ENCODE measurements at places on chromosomes 7 and 10.

DNA sequence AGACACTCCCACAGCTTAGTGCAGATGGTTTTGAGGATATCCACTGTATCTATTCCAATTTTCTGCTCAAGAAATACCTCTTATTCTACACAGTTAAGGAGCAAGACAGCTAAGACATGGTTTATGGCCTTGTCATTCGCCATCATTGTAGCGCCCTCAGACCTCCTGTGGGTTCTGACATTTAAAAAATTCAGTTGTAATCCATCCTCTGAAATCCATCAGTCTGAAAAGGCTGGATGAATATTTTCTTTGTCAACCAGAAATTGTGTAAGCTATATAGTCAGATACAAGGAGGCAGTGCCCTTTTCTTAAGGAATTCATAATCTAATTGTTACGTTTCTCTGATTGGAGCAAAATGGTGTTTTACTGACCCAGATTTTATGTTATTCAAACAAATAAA lies 353.6 kb downstream of the GALNT17 start:
- no peak for ATAC-seq

GRCh38 chr7:24216576-24217125 lies 67.3 kb upstream of the NPY start:
- no peak for ATAC-seq

DNA sequence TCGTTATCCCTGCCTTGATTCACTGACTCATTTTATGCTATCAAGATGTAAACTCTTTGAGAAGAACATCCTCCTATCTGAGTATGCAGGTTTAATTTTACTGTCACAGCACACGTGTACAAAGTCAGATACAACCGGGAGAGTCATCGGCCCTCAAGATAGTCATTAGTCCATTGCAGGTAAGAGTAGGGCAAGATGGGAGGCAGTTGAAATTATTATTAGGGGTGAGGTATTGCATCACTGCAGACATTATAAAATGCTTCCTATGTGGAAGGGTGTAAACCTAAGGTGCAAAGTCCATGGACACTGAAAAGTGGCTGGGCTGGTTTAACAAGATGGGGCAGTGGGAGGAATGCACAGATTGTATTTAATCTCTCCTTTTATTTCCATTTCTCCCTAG lies 113.7 kb downstream of the ARL4A start:
- ATAC-seq, result no peak

- ATAC-seq, result no peak
These were observed 701.4 kb upstream of the COBL start for GRCh38 chr7:52017802-52018679.

DNA sequence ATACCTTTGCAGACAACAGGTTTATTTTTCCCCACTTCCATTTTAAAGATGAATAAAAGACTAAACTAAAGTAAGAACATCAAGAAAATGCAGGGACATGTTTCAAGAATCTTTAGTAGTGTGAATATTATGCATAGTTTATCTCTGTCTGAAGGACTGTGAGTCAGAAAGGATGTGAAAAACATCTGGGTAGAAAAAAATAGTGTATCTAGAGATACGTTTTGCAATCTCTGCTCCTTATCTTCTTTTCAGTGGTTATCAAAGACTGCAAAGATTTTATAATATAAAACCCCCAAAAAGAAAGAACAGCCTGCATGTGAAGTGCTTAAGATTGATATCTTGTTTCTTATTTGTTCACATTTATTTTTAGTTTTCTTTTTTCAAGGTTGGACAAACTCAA lies 101.9 kb upstream of the ARHGAP21 start:
- no peak for ATAC-seq

DNA sequence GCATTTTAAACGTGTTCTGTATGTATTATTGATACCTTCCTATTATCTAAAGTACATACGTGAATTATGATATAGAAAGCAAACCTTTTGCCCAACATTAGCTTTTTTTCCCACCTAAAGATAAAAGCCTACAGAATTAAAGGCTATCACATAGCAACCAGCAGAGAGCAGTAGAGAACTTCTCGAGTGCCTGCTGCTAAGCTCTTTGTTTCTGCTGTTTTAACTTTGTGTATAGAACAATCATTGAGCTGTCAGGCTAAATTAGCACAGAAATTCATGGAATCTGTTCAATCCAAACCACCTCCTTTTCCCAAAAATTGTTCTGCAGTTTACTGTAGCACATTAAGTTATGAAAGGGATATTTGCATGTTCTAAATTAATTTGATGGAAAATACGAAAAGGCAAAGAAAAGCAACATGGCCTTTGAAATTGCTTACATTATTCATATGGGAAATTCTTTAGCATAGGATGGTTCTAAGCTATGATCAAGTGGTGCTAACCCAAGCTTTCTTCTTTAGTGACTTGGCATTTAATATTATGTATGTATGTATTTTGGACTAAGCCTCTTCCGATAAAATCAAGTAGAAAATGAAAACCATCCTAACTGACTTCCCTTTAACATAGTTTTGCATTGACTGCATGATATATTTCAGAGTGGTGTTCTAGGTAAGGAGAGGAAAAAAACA lies 1288.5 kb downstream of the GATA3 start:
- no peak for ATAC-seq

DNA sequence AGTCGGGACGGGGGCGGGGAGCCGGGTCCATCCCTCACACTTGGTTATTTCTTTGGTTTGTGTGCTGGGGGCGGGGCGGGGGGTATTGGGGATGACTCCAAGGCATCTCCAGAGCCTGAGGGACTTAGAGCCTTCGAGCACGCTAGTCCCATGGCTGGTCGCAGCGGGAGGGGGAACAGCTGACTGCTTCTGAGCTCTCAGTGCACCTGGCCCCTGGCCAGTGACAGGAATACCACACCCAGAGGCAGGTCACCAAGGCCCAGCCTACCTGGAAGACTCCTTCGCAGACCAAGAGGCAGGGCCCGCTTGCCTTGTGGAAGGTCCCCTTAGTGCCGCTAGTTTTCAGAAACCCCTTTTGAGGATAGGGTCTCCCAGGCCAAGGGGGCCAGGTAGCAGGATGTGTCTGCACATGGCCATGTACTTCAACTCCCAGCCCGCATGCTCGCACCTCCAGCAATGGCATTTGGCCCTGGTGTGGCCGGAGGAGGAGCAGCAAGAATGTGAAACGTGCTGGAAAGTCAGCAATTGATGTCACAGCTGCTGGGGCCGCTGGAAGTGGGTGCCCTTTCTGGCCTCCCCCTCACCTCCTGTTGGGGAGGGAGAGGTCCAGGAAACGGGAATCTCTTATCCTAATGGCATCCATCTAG lies 40.3 kb downstream of the AGAP3 start:
- ATAC-seq, result no peak

DNA sequence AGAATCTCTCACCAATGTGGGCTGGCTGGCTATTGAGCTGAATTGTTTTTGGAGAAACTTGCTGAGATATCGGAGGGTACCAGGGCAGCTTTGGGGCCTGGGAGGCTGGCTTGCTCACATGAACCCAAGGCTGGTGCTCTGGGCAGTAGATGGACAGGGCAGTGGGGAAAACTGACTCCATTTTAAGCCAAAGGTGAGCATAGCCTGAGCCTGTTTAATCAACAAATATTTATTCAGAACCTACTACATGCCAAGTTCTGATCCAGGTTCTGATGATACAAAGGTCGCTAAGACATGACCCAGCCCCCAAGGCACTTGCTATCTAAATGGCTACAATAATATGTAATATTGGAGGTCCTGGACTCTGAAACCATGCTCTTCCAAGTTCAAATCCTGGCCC lies 86.6 kb downstream of the BUB3 start:
- no peak for ATAC-seq

DNA sequence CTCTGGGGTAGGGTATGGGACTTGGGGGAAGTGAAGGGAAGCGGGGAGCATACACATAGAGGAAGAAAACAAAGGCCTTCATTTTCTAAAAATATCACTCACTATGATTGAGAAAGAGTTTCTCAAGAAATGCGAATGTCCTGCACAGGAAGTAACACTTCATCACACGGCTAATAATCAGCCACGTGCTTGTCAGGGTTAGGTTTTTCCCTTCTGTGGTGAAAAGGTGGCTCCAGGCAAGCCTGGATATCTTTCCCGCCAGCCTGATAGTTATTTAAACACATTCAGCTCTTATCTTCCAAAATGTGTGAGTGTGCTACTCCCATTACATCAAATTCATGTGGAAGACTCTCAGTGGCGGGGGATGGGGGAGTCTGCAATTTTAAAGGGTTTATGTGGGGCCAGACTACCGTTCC lies 166.4 kb upstream of the ADO start:
- ATAC-seq, result peak; percentile 62

- ATAC-seq, result no peak
These were observed 37.5 kb downstream of the HK1 start for GRCh38 chr10:69315610-69316312.

DNA sequence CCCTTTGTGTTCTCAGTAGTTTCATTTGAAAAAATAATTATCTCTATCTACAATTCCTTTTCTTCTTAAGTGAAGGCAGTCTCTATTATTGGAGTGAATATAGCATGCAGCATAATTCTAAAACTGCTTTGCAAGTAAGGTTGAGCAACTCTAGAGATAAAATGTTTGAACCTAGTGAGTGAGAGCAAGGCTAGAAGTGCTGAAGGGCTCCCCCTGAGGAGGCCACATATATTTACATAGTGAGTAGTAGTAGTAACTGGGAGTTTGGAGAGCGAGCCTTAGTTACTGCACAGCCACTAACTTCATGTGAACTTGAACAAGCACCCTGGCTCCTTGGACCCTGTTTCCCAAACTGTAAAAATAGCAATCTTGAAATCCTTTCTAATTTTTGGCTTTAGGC lies 141.5 kb upstream of the DKK1 start:
- ATAC-seq, result no peak

DNA sequence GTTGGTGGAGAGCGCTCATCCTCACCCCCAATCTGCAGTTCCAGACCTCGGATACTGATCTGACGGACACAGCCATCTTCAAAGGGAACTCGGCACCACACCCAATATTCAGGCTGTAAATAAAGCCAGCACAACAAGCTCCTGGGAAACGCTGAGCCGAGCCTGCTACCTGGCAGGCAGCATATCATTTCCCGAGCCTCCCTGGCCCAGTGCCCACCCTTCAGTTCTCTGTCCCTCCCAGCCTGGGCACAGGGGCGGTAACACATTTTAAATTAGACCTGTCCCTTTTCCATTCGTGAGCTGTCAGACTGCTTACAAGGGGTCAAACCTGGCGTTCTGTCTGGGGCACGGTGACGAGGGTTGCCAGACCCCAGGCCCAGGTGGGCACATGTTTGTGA lies 250.5 kb downstream of the ARHGAP12 start:
- peak; percentile 26 for ATAC-seq

GRCh38 chr7:98826811-98827231 lies 43.0 kb downstream of the TMEM130 start:
- peak; percentile 80 for ATAC-seq

GRCh38 chr10:5752301-5752871 lies 60.8 kb downstream of the GDI2 start:
- ATAC-seq, result no peak

DNA sequence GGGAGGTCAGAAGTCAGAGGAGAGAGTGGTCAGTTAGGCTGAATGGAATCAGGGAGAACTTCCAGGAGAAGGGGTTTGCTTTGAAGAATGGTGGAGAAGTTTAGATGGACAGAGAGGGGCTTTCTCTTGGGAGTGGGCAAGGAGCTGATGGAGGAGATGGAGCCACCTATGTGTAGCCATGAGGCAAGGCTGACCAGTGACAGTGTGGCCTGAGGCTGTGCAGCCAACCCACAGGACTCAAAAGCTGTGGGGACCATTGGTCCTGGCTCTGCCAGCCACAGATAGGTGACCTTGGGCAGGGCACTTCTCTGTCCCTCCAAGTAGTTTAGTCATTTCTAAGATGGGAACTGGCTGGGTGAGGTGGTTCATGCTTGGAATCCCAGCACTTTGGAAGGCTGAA lies 18.7 kb downstream of the NEURL1 start:
- ATAC-seq, result no peak

DNA sequence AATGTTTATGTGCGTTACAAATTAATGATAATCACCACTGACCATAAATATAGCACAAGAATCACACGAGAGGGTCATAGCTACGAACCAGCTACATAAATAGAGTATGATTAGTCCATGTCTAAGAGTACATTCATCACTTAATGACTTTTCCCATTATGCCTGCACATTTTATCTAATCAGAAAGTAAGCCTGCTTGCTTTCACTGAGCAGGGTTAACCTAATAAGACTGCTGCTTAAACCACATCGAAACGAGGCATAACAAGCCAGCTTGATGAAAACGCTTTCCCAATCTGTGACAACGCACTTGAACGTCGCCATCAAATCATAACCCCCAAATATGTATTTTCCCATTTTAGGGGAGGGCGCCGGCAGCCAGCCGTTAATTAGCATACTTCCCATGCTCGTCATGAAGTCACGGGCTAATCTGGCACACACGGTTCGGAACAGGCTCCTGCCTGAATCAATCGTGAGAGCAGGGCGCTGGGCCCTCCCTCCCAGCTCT lies 71.5 kb downstream of the EBF3 start:
- ATAC-seq, result no peak

DNA sequence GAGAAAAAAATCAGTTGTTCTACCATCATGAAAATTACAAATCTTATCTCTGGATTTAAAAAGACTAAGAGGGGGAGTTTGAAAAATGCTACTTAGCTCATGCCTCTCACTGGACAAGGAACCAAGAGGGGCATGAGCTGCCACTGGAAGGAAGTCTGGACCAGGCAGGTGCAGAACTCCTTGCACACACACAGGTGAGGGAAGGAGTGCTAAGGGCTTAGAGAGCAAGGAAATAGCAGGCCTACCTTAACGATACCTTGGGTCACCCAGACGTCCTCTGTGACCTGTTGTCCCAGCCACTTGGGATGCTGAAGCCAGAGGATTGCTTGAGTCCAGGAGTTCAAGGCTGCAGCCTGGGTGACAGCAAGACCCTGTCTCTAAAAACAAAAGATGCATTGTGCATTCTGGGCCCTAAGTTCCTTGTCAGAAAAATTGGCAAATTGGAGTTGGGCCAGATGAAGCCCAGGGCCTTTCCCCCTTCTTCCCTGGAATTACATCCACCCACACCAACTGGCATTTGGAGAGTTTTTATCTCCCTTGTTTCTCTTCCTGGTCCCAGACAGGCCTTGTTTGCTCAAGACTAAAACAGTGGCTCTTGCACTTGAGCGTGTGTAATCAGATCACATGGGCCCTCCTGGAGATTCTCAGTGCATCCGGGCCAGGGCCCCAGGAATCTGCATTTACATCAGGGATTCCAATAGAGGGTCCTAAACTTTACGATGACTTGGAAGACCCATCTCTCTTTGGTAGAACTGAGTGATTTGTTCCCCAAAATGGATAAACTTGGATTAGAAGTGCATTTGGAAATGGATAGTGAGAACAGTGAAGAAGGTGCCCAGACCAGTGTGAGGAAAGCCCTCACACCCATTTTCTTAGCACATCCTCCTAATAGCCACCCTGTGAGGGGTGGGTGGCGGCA lies 3.0 kb downstream of the DDIT4 start:
- ATAC-seq, result no peak

GRCh38 chr10:79241990-79242619 lies 105.2 kb upstream of the PPIF start:
- ATAC-seq, result peak; percentile 51

Measured in gastroesophageal sphincter (tissue), 4 donors.